GM12878 (cell line): ENCODE measurements at places on chromosomes 12 and 14. TPM values are rescaled to one million over a fixed set of nuclear protein-coding genes. Genes with fewer than 3 reads are reported as not detected.

CCDC177 gene
- not detected in 2 replicates for total RNA-seq

OR4E1 gene
- total RNA-seq = not detected in 2 replicates

SNX6 gene
- 43.0 and 45.9 TPM in 2 replicates for total RNA-seq

- no peak for DNase-seq
Measured at GRCh38 chr14:64748995-64749714, 44.9 kb downstream of the PLEKHG3 start.

DNA sequence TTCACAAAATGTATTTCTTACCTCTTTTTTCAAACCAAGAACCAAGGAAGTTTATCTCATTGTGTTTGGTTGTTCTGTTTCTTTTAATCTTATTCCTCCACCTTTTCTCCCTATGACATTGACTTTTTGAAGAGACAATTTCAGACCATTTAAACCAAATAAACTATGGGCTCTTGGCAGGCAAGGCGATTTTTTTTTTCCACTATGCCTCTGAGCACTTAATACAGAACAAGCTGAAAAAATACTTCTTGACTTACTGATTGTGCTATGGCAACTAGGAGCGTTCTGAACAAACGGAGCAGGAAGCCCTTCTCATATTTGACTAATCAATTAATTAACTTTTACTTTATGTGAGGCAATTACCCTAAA lies 98.0 kb downstream of the ZNF664 start:
- DNase-seq = no peak

- DNase-seq = no peak
Measured at GRCh38 chr14:73750531-73750901, 36.3 kb upstream of the PNMA1 start.

DNA sequence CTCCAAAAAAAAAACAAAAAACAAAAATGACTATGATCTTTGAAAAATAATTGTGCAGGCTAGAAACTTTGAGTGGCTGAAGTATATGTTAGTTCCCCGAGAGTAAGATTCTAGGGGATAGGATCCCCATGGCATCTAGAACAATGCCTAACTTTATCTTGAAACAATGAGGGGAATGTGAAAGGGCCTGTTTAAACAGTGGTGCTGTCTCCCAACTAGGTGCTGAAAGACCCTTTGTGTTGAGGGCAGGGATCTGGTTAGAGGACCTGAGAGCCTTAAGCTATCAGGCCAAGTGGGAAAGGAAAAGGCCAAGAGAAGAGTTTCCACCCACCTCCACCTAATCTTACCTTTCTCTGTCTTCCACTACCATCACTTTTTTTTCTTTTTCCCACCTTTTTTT lies 6.8 kb upstream of the YLPM1 start:
- no peak for DNase-seq

GRCh38 chr14:62800577-62800976 lies 244.7 kb downstream of the KCNH5 start:
- DNase-seq = no peak

GRCh38 chr14:102539544-102540314 lies 30.2 kb upstream of the ANKRD9 start:
- no peak for DNase-seq

DNA sequence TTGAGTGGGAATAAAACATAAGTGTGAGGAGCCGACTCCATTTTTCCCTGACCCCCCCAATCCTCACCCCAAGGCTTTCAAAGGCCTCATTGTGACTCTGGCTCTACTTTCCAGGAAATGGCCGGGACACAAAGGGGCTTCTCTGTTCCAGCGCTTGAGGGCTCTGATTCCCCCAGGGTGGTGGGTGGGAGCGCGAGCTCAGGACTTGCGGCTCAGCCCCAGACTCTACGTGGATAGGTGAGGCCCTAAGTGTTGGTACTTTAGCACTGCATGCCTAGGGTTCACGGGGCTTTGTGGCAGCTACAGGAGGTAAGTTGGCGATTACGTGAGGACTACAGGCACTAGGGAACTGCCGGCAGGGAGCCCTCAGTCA lies 553 bp downstream of the CNPY2 start:
- no peak for DNase-seq

DNA sequence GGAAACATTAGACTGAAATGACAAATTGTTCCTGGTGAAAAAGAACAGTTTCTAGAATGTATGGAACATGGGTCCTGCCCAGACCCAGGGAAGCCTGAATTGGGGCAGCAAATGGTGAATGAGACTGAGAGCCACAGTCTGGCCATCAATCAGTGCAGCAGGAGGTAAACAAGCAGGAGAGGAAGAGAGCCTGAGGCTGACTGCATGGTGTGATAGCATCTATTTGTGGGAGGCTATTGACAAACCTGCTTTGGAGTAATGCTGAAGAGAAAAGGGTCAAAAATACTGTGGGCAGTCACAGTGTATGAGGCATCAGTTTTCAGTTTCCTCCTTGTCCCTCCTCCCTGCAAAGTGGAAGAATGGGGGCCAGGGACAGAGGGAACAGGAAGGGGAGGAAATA lies 136.8 kb downstream of the ANKS1B start:
- no peak for DNase-seq

- no peak for DNase-seq
Measured at GRCh38 chr12:79358716-79359300, 332.0 kb downstream of the PAWR start.

DNA sequence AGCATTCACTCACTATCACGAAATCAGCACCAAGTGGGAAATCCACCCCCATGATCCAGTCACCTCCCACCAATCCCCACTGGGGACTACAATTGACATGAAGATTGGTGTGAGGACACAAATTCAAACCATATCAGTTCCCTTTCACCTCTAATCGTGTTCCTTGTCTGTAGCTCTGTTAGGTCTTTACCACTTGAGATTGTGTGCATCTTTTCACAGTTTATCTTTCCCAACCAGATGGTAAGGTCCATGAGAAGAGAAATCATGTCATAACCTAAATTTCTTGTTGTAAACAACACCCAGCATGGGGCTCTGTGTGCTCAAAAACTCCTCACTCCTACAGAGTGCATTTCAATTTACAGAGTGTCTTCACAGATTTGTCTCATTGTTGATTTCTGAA lies 27.1 kb upstream of the PCED1B start:
- no peak for DNase-seq
